NCI-H1105 treated with DMSO at 0.1 percent for 48 hours (cell line): ENCODE measurements at places on chromosomes 7 and 10.
A peak's percentile ranks its signal among the peaks of the same experiment; 100 is the strongest.

DNA sequence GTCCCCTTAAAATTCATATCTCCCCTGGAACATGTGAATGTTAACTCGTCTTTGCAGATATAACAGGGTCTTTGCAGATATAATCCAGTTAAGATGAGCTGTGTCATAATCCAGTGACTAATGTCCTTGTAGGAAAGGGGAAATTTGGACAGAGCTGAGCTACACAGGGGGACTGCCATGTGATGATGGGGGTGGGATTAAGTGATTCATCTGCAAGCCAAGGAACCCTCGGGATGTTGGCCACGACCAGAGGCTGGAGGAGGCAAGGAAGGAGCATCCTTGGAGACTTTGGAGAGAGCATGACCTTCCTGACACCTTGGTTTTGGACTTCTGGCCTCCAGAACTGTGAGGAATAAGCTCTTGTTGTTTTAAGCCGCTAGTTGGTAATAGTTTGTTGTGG, 153.9 kb upstream of the PCBD1 start:
- no peak for DNase-seq

GRCh38 chr7:3194501-3195141, 106.4 kb upstream of the SDK1 start:
- DNase-seq = no peak

DNA sequence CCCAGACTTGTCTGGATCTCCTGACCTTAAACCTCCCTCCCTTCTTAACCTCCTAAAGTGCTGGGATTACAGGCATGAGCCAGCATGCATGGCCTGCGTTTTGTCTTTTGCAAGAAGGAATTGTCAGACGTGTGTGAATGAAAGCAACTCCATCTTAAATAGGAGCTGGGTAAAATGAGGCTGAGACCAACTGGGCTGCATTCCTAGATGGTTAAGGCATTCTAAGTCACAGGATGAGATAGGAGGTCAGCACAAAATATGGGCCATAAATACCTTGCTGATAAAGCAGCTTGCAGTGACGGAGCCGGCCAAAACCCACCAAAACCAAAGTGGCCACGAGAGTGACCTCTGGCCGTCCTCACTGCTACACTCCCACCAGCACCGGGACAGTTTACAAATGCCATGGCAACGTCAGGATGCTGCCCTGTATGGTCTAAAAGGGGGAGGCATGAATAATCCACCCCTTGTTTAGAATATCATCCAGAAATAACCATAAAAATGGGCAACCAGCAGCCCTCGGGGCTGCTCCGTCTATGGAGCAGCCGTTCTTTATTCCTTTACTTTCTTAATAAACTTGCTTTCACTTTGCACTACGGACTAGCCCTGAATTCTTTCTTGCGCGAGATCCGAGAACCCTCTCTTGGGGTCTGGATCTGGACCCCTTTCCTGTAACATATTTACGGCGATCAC, 41.2 kb upstream of the SDK1 start:
- DNase-seq = no peak

- no peak for DNase-seq
Observed at GRCh38 chr7:22281481-22281880, 75.5 kb downstream of the RAPGEF5 start.

GRCh38 chr10:122713091-122713885, 13.6 kb upstream of the C10orf120 start:
- DNase-seq = no peak

GRCh38 chr10:7787150-7787856, 490 bp downstream of the KIN start:
- DNase-seq = no peak

DNA sequence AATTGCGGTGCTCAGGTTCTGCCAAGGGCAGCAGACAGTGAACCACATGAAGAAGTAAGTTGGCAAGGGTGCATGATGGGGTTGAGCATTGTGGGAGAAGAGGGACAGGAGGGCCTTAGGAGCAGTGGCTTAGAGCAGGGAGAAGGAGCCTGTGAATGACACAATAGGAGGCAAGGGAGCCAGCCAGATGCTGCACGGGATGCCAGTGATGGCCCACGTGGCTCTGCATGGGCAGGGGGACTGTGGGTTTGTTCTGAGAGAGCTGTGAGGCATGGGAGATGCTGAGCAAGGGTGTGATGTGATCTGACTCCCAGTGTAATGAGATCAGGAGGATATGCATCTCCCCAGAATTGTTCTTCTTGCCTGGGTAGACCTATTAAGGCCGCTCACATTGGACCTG, 60.9 kb downstream of the C10orf90 start:
- DNase-seq = no peak

GRCh38 chr10:100998991-100999741, 442 bp upstream of the LZTS2 start:
- peak; percentile 11 for DNase-seq

DNA sequence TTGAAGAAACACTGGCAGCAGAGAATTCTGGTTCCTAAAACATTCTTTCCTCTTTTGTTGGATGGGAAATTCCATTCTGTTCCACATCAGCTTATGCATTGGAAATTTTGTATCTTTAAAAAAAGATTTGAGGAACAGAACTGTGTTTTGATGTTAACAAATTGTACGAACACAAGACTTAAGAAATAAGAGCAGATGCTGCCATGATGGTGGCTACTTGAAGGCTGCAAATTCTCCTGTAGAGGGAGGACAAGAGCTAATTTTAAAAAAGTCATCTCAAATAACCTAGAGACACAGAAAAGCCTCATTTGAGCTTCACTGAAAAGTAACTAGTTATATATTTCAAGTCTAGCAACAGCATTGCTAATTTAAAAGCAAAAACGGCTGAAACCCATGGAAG, 29.8 kb downstream of the NDUFB2 start:
- no peak for DNase-seq

GRCh38 chr10:7872041-7872442, 53.7 kb downstream of the TAF3 start:
- DNase-seq = peak; percentile 28

DNA sequence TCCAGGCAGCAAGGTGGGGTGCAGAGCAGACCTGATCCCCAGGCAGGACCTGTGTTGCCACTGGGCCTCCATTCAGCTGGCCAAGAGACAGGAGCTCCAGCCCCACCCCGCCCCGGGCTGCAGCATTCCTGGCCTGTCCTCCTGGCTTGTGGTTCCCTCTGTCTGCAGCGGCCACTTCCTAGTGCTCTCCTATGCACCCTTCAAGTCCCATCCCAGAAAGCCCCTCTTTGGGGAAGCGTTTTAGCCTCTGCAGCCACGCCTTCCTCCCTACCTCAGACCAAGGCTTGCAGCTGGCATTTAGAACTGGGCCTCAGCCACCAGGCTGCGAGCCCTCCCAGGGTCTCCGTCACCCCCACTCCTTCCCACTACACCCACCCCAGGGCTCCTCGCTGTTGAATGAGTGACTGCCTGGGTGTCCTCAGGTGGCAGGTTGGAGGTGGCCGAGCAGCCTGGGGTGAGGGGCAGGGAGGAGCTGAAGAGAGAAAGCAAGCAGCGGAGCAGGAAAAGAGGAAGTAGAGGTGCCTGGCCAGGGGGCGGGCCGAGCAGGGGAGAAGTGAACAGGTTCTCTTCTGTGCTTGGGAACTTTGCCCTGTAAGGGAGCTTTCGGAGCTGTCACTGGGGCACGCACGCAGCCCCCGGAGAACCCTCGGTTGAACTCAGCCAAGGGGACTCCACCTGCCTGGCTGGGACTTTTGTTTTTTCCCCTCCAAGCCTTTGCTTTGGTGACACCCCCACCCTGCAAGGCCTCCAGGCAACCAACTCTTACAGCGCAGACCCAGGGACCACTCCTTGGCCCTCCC, 109.1 kb upstream of the TNRC18 start:
- no peak for DNase-seq

- DNase-seq = no peak
Observed at GRCh38 chr10:32680803-32681557, 235.0 kb downstream of the CCDC7 start.

- DNase-seq = no peak
Observed at GRCh38 chr10:128073890-128074289, 52.3 kb downstream of the MKI67 start.

DNA sequence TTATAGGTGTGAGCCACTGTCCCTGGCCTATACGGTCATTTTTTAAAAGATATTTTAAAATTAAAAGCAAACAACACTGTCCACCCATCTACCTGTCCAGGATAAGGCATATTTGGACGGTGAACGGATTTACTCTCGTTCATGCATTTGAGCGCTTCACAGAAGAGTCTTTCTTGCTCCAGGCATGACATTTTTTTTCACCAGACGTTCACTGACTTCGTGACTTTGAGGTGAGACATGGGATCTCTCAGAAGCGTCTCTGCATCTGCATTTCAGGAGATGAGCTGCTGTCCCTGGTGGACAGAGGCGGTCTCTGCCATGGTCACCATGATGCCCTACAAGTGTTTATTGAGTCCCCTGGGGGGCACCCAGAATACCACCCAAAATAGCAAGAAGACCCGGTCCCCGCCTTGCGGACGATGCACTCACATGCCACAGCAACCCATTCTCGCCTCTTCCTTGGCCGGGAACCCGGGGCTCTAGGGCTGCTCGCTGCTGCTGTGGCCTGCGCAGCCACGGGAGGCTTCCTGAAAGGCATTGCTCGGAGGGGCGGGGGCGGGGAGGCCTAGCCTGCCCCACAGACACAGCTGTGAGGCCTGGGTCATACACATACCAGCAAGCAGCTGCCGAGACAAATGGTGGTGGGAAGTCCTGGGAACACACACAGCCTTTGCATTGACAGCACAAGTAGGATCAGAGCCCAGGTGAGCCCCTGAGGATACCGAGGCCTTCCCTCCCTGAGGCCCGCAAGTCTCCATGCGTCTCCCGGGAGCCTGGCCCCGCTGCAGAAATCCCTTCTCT, 84.4 kb downstream of the RGS10 start:
- no peak for DNase-seq

- DNase-seq = no peak
Observed at GRCh38 chr7:72476608-72477305, 64.6 kb upstream of the CALN1 start.

GRCh38 chr7:464454-465401, 54.9 kb downstream of the PDGFA start:
- DNase-seq = no peak
